ENCODE measurements at places on chromosomes 3 and 15.

DNA sequence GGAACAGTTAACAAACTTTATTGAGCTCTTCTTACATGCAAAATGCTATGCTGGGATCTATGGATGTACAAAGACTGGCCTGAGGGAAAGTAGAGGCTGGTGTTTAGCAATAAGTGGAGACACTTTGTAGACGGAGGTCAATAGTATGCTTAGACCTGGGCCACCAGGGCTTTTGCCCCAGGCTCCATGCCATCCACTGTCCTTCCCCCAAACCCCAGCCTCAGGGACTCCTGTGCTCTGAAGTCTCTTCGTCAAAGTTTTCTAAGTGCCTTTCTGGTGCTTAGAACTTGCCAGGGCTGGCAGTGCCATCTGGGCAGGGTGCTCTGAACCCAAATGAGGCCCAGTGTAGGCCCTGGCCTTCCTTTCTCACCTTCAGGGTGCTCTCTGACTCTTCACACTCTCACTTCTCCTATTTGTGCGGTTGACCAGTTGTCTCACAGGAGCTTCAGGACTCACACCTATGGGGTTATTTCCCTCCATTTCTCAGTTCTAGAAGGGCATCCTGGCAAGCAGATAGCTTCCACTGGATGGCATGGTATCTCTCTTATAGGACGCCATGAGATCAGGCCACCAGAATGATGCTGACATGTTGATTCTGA is 21.8 kb upstream of the KCNAB1 start:
- DNase-seq = no peak

- DNase-seq = peak; percentile 8
Observed at GRCh38 chr3:3227640-3228039, 48.1 kb upstream of the CRBN start.

DNA sequence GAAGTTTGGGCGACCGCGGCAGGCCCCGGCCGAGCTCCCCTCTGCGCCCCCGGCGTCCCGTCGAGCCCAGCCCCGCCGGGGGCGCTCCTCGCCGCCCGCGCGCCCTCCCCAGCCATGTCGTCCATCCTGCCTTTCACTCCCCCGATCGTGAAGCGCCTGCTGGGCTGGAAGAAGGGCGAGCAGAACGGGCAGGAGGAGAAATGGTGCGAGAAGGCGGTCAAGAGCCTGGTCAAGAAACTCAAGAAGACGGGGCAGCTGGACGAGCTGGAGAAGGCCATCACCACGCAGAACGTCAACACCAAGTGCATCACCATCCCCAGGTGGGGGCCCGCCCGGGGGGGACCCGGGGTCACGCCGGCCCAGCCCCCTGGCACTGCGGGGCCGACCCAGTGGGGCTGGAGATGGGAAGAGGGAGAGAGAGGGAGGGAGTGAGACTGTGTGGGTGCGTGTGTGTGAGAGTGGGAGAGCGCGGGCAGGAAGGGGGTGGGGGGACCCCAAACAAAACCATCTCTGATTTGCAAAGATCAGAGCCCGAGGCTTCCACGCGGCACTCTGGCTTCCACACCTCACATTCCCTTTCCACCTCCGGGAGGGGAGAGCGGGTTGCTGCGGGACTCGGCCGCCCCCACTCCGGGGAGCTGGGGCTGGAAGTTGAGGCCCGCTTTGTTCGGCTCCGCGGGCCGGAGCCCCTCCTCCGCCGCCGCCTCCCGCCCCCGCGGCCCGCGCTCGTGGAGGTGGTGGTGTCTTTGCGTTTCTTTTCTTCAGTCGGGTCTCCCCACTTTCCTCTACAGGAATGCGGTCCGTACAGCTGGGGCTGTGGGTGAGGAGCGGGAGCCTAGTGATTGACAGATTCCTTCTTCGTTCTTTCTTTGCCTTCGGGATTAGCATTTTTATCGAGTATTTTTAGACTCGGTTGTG is 898 bp downstream of the SMAD3 start:
- peak; percentile 35 for DNase-seq

DNA sequence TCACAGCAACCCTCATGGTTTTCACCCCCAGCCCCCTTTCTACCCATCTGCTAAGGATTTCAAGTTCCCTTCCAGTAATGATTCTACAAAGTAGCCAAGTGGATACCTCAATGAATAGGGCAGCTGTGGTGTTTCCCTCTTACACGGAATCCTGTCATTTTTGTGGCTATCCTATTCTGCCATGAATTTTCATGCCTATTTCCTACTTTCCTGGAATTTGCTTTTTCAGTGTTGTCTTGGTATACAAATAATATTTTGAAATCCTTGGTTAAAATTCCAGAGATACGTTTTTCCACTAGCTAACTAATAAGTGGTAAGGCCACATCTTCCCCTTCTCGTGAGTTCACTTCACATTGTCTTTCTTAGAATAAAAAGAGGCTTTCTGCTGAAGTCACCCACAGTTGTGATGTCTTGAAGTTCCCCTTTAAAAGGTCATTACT is 7.5 kb downstream of the ADPRH start:
- no peak for DNase-seq

GRCh38 chr3:192249516-192249915 is 477.8 kb downstream of the FGF12 start:
- DNase-seq = no peak

Data from muscle of arm (tissue), 14 donors.